Cortex of kidney (tissue), 1 donor: ENCODE measurements at places on chromosomes 3 and 15.

GRCh38 chr15:49904296-49904695 lies 214.7 kb downstream of the ATP8B4 start:
- DNase-seq = no peak

- no peak for DNase-seq
These were observed 578 bp downstream of the OIP5 start for GRCh38 chr15:41331833-41332193.

DNA sequence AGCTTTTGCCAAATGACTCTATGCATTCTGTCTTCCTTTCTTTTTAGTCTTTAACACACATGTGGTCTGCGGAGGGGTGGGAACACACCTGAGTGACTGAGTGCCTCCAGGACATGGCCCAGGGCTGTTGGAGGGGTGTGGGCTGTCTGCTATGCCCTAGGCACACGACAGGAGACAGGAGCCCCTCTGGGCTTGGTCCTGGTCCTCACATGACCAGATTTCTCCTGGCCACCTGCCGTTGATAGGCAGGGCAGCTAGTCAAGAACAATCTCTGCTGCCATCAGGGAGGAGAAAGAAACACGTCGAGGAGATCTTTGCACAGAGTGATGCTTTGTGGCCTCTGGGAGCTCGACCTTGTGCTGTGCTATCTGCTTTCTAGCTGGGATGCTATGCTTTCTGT lies 176.6 kb downstream of the KLF13 start:
- DNase-seq = no peak

DNA sequence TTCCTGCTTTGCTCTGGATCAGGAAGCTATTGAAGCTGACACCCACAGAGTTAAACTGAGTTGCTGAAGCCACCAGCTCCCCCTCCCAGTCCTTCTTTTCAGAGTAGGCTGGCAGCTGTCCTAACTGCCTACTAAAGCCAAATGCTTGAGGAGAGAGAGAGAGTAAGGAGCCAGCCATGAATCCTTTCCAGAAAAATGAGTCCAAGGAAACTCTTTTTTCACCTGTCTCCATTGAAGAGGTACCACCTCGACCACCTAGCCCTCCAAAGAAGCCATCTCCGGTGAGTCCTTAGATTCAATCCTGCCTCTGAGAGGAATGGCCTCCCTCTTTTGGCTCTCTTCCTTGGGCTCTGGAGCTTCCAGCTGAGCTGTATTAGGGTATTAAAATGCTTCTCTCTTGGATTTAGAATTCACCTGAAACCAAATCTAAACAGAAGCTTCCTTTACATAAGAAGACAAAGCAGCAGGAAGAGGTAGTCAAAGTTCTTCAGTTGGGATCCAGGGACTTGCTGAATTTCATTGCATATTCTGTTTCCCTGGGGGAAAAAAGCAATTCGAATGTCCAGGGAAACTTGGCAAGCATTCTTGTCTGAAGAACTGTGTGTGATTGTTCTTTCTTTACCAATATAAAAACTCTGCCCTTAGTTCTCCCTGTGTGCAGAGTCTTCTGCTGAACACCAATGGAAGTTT lies at the start of gene SLC15A2:
TSS of gene SLC15A2 (plus strand) at position 101 of the 690 bp plus-strand sequence. CDS start at position 177, 76 bp downstream.
- DNase-seq = no peak

DNA sequence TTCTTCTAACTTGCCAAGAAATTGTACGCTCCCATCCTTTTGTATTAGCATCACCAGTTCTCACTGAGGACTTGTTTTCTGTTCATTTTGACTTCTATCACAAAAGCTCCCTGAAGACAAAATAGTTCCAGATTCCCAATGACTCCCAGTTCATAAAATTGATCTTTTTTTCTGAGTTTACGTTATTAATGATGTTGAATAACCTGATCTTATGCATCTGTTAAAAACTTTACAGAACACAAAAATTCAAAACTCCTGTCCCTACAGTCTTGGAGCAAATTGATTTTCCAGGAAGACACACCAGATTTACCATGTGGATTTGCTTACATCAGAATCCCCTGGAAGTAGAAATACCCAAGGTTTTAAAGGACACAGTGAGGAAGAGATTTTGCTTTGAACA lies 8.3 kb upstream of the KCNMB2 start:
- no peak for DNase-seq

- no peak for DNase-seq
These were observed 12.2 kb downstream of the TMEM43 start for GRCh38 chr3:14137004-14137403.

DNA sequence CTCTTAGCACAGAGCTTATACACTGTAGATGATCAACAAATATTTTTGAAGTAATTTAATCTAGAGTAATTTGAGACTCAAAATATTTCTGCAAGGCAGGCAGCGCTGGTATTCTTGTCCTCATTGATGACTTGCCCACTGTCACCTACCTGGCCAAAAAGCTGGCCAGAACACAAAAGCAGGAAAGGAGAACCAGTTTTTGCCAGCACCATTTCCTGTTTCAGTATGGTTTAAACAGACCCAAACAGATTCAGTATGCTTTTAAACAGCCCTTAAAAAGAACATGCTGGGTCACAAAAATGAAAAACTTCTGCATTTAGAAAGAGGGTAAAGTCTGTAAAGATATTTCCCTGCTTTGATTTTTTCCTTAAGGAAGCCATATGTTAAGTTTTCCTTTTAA lies 42.3 kb upstream of the ZNF280D start:
- DNase-seq = no peak

GRCh38 chr3:112132975-112133448 lies at the start of gene GCSAM:
Gene GCSAM (minus strand): TSS chr3:112133248. CDS start chr3:112133120, 128 bp downstream.
- no peak for DNase-seq

GRCh38 chr15:99651023-99651807 lies 82.0 kb downstream of the LYSMD4 start:
- no peak for DNase-seq

- DNase-seq = no peak
These were observed 1.4 kb downstream of the IGF1R start for GRCh38 chr15:98649472-98650416.

- no peak for DNase-seq
These were observed 720 bp upstream of the TNIK start for GRCh38 chr3:171460725-171461524.

DNA sequence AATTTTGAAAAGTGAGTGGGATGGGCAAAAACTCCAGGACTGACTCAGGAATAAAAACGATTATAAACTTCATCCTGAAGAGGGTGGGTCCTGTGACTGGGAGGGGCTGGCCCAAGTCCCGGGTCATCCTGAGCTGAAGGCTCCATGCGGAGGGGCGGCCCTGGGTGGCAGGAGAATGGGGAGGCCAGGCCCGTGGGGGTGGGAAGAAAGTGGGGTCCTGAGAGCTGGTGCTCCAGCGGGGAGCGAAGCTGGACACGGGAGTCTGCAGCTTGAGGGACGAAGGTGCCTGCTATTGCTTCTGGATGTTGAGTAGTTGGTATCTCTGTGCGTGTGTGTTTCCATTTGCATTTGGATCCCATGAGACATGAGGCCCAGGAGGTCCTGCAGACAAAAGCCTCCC lies 4.7 kb upstream of the OCA2 start:
- DNase-seq = no peak

DNA sequence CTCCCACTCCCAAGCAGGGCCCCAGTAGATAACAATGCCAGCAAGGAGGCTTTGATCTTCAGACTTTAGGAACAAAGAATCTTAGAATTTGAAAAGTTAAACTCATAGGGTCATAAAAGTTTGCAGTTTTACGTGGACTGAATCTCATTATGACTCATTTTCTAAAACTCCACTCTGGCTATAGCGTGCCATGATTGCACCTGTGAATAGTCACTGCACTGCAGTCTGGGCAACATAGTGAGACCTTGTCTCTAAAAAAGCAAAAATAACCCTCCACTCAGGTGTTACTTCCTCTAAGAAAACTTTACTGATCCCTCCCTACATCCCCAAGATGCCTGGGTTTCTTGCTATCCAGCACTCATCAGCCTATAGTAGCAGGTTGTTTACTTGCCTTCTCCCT lies 104.5 kb downstream of the IL20RB start:
- DNase-seq = no peak

GRCh38 chr3:14392231-14392630 lies 10.2 kb upstream of the SLC6A6 start:
- DNase-seq = no peak
